ENCODE measurements at places on chromosomes 6 and 20.

DNA sequence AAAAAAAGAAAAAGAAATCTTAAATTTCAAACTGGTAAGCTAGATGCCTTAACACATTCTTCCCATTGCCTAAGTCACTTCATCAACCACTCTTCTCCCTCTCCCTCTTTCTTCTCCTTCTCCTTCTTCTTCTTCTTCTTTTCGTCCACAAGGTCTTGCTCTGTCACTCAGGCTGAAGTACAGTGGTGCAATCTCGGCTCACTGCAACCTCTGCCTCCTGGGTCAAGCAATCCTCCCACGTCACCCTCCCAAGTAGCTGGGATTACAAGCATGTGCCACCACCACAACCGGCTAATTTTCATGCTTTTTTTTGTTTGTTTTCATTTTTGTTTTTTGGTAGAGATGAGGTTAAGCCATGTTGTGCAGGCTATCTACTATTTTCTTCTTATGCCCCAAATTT, 60.2 kb downstream of the GPR63 start:
- no peak for DNase-seq

DNA sequence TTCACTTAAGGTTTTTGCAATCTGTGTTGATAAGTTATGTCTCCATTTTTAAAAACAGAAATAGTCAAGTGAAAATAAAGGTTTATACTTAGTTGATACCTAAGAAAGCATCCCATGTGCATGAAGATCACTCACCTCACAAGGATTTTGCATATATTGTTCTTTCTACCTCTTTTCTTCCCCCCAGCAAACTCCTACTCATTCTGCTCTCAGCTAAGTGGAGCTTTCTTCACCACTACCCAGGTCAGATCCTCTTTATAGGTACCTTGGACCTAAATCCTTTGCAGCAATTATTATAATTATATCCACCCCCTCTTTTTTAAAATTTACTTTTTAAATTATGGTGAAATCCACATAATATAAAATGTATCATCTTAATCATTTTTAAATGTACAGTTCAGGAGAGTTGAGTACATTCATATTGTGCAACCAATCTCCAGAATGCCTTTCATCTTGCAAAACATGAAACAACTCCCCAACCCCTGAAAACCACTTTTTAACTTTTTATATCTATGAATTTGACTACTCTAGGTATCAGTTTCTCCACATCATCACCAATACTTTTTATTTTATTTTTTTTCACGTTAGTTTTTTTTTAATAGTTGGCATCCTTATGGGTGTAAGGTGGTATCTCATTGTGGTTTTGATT, 9.3 kb upstream of the BACH2 start:
- DNase-seq: no peak

DNA sequence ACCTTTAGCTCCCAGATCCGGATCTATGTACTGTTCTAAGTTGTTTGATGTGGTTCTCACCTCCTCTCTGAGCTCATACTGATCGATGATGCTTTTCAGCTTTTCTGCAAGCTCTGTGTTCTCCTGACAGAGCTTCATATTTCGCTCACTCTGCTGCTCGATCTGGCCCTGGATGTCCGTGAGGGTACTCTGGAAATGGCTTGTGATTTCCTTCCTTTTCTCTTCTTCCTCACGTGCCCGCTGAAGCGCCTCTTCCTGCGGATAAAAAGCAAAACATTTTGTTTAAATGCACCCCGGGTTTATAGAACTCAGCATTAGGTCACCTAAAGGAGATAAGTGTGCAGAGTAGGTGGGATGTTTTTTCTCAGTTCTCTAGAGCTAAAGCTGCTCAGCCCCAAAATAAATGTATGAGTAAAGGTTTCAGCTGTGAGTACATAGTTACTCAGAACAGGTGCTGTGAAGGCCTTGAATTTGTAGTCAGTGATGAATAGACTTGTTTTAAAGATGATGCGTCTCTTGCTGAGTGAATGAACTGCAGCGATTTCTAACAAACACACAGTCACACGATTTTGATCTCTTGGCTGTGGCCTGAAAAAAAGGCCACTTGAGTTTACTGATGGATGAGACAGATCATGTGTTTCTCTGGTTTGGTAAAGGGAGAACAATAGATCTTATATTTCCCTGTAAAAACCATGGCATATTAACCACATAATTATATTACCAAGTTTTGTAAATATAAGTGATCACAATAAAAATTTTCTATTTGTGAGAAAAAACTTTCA, 29.1 kb downstream of the TXLNB start:
- no peak for DNase-seq

DNA sequence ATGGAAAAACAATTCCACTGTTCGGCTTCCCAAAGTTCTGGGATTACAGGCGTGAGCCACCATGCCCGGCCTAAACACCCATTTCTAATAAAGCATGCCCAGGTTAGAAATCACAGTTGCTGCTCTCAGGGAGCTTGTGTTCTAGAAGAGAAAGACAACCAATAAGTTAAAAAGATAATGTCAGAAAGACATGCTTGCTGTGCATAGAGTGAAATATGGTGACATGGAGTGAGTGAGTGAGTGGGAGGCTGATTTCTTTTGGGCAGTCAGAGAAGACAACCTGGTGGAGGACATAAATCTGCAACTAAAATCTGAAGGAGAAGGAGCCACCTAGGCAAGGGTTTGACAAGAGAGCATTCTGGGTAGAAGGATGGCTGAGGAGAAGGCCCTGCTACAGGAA, 222.6 kb downstream of the ARID1B start:
- no peak for DNase-seq

DNA sequence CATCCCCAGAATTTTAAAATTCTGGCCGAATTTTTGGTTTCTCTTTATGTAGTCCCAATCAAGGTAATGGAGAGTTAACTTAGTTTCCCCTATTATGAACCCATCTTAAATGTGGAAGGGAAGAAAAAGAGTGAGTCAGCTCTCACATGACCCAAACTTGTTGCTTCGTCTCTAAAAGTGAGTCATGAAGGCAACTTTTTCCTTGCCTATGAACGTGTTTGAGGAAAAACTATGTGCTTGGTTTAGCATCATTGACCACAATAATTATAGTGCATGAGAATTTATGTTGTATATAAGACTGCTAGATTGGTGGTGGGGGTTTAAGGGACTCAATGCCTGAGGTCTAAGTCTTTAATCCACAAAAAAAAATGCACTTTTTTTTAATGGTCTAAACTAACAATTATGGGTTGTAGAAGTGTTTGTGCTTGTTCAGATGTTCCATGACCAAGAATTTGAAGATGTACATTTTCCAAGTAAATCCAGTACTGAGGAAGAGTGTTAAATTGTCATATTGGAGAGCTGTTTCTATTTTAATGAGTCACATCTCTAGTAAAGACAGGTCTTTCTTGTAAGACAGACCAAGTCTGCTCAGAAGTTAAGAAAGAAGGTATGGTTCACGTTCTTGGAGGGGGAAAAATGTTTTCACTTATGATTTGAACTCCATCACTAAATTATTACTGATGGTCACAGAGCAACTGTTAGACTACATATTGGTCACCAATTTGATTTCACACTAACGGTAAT, 409.9 kb upstream of the MARCKS start:
- peak; percentile 32 for DNase-seq

DNA sequence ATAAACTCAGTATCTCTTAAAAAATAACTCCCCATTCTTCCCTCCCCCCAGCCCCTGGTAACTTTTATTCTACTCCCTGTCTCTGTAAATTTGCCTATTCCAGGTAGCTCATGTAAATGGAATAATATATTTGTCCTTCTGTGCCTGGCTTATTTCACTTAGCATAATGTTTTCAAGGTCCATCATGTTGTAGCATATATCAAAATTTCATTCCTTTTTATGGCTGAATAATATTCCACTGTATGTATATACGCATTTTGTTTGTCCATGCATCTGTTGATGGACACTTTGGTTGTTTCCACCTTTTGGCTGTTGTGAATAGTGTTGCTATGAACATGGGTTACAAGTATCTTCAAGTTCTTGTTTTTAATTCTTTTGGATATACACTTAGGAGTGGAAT, 13.0 kb downstream of the PERP start:
- DNase-seq: no peak

- no peak for DNase-seq
Measured at GRCh38 chr6:133309579-133309978, 68.4 kb downstream of the EYA4 start.

- no peak for DNase-seq
Measured at GRCh38 chr20:1328680-1329330, at the start of gene SDCBP2. TSS of gene SDCBP2 (minus strand) at chr20:1329139. CDS start at chr20:1320416, 8,723 bp downstream.

DNA sequence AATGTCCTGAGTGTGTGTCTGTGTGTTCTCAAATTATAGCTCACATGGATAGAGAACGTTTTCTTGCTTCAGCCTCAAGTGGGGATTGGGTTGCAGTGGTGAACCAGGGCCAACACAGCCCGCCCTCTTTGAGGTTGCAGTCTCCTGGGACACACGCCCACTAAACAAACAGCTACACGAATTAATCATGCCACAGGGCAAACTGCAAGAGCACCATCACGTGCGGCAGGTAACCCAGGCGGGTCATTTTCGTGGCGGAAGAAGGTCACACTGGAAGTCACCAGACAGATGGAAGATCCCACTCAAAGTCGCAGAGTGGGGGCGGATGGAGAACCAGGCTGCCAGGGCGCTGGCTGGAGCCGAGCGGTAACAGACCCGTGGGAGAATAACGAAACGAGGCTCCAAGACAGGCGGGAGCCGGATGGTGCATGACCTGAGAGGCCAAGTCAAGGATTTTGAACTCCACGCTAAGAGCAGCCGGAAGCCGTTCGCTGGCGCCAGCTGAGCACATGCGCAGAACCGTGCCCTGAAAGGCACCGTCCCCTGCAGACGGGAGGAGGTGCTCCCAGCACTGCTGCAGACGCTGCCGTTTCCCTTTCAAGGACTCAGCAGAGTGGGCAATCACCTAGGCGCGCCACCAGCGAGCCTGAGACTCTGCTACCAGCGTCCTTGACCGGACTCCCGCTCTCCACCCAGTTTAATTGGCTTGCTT, 10.7 kb downstream of the DLL1 start:
- DNase-seq: peak; percentile 87

DNA sequence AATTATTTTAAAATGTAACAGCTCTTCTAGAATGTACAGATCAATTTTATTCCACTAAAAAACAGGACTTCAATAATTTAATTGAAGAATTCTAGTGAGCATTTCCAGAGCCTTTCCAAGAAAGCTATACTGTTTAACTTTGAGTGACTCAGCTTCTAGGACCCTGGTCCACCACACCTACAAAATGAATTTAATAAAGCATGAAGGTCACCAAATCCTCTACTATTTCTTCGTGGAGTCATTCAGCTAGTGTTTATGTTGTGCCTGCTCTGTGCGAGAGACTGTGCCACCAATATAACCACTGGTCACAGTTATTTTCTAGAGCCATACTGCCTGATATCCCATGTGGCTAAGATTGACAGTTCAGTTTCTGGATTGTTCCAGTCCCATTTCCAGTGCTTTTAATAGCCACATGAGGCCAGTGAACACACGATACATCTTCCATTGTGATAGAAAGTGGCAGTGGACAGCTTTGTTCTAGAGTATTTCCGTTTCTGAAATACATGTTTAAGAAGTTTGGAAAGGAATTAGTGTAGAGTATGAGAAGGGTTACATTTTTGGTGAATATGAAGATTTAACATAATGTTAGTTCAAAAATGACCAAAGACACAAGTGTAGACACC, 160.7 kb downstream of the MTHFD1L start:
- no peak for DNase-seq

- no peak for DNase-seq
Measured at GRCh38 chr20:61850457-61850856, 215.2 kb downstream of the TAF4 start.

DNA sequence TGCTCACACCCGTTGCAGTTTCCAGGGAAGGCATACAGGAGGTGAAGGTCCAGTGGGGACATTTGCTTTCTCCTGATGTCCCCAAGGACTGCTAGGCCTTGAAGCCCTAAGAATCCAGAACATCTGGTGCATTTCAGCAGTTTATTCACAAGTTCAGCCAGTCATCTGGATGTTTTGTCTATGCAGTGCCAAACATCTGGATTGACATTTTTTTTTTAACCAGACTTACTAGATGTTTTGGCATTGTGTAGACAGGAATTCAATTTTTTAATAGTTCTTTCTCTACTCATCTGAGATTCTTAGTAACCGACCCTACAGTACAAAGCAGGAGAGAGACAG, 256.2 kb downstream of the CLIC5 start:
- DNase-seq: no peak

- no peak for DNase-seq
Measured at GRCh38 chr20:10513931-10514575, 78.9 kb downstream of the SLX4IP start.

GRCh38 chr20:20500312-20500711, 132.4 kb downstream of the INSM1 start:
- no peak for DNase-seq

DNA sequence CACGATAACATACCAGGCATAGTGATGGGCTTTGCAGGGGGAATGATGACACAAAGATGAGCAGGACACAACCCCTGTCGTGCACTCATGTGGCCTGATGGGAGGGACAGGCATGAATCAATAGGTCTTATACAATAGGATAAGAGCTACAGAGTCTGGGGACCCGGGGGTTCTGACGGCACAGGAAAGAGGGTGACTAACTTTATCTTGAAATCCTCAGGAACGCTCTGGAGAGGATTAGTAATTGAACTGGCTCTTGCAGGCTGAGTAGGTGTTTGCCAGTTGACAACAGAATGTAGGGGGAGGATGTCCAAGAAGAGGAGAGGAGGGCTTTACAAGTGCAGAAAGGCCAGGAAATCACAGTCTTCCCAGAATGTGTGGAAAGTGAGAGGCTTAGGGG, 219.9 kb upstream of the ECI2 start:
- peak; percentile 39 for DNase-seq

GRCh38 chr6:2514965-2515543, 235.7 kb downstream of the MYLK4 start:
- no peak for DNase-seq

- DNase-seq: no peak
Measured at GRCh38 chr6:130713144-130713543, 114.1 kb upstream of the SMLR1 start.

DNA sequence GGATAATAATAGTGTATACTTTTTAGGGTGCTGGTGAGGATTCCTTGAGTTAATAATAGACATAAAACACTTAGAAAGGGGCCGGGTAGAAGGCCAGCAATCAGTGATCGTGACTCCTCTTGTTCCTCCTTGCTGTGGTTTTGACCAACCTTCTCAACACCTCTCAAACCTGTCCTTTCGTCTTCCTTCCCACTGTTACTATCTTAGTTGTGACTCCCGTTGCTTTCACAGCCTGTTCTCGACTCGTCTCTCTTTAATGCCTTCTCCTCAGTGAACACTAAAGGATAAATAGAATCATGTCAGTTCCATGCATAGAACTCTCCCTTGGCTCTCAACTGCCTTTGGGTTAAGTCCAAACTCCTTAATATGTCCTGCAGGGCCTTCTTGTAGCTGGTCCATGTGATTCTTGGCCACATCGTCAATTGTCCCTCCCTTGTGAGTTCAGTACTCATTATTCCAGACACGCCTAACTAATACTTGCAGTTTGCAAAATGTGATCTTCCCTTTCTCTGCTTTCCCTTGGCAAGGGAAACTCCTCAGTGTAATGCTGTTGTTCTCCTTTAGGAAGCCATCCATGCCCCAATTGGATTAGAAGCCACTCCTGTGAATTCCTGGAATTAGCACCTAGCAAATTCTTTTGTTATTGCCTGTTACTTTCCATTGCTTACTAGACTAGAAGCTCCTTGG, 164.9 kb downstream of the UTRN start:
- DNase-seq: no peak

Measured in urothelium cell line (cell line).